AG10803 (cell line): ENCODE measurements at places on chromosomes 2 and 18.

- no peak for DNase-seq
Measured at GRCh38 chr2:143452817-143453451, 323.7 kb downstream of the ARHGAP15 start.

DNA sequence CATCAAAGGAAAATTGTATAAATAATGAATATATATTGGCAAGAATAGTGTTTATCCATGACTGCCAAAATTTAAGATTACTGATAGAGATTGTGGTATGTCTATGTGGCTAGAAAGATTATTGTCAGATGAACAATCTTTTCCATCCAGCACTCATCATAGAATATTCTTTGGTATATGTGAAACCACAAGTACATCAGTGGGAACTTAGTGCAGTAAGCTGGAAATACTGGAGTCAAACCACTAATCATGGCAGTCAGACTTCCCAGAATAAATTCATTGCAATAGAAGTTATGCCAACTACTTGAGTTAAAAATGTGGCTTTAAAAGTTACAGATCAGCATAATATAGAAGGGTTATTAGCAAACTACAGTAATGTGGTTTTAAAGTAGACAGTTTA lies 310.3 kb downstream of the GULP1 start:
- peak; percentile 78 for DNase-seq

GRCh38 chr2:227038550-227039189 lies 125.3 kb downstream of the COL4A4 start:
- no peak for DNase-seq

- no peak for DNase-seq
Measured at GRCh38 chr2:241000831-241001321, 2.5 kb downstream of the SNED1 start.

- peak; percentile 79 for DNase-seq
Measured at GRCh38 chr2:219104107-219105035, 43.6 kb upstream of the IHH start.
